Immature natural killer cell (primary cell): ENCODE measurements at places on chromosomes 5 and 9. TPM values are rescaled to one million over a fixed set of nuclear protein-coding genes. Genes with fewer than 3 reads are reported as not detected.

- H3K27ac ChIP-seq, result no peak overlapping the region
- H3K27me3 ChIP-seq, result no peaks in the 10 kb centered on the region
- no peak for DNase-seq
Measured at GRCh38 chr9:35193762-35194161, 32.0 kb downstream of the UNC13B start.

Gene CDO1
- not detected for polyA plus RNA-seq

DNA sequence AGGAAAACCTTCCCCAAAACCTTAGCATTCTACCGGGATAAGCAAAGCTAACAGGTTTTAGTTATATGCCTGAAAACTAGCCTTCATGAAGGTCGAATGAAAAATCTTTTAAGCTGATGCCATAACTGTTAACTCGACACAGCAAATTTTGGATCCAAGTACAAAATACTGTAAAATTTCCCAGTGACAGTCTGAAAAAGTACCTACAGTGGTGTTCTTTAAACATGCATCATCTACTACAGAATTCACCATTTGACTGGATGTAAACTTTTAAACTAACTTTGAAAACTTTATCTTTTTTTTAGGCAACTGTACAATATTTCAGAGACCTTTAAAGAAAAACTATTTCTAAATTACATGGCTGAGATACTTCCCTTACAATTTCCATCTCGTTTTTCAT lies 791 bp downstream of the RAPGEF6 start:
- H3K4me1 ChIP-seq, result peaks cover 31% of the 10 kb centered on the region
- peak overlapping the region; percentile 98 for H3K27ac ChIP-seq
- peak overlapping the region; percentile 93 for H3K4me3 ChIP-seq
- no peaks in the 10 kb centered on the region for H3K36me3 ChIP-seq

GRCh38 chr9:127098916-127099553 lies 23.4 kb downstream of the ANGPTL2 start:
- no peaks in the 10 kb centered on the region for H3K4me1 ChIP-seq
- H3K27ac ChIP-seq, result no peak overlapping the region
- H3K27me3 ChIP-seq, result no peaks in the 10 kb centered on the region
- H3K4me3 ChIP-seq, result no peak overlapping the region
- peaks cover 6% of the 10 kb centered on the region for H3K36me3 ChIP-seq

Gene SPARC
- polyA plus RNA-seq, result 5.1 TPM

DNA sequence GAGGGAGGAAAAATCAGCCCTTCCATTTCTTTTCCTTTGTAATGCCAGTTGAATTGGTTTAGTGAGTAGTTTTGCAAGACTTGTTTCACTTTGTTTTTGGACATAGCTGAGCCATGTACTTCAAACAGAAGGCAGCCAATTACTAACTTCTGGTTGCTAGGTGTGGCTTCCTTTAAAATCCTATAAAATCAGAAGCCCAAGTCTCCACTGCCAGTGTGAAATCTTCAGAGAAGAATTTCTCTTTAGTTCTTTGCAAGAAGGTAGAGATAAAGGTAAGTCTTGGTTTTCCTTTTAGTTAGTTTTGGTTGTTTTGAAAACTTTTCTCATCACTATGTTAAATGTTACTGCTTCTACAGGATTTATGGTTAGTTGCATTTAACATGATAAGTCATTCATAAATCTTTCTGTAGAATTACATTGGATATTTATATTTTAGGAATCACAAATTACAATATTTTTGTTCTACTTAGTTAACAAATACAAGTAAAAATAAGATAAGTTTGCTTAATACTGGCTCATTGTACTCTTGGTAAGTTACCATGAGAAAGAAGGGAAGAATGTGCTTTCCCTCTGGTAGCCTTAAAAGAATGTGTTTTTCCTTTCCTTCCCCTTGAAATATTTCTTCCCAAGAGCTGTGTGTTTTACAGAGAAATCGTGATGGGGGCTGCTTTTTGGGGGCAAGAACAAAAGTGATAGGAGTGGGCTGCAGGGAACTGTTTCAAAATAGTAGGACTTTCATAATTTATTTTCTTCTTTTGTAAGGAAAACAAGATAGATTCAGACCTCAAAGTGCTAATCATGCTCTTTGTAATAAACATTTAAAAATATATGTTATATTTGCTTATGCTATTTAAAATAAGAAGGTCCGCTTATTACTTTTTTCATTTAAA lies at the start of gene ANXA1:
Gene ANXA1, plus strand, starts transcription at position 213 of the 890 bp plus-strand sequence. CDS start 6,671 bp downstream, outside the sequence.
- peak within 1 kb of the TSS; percentile 94 for H3K4me3 ChIP-seq
- peaks cover 70% of the 10 kb centered on the region for H3K4me1 ChIP-seq
- H3K36me3 ChIP-seq, result peaks cover 4% of the 10 kb centered on the region
- peak; percentile 43 for DNase-seq
- peaks cover 1% of the 10 kb centered on the region for H3K27me3 ChIP-seq
- H3K27ac ChIP-seq, result peak within 1 kb of the TSS; percentile 99

- H3K27ac ChIP-seq, result no peak overlapping the region
- H3K27me3 ChIP-seq, result no peaks in the 10 kb centered on the region
- no peaks in the 10 kb centered on the region for H3K4me1 ChIP-seq
- no peak overlapping the region for H3K4me3 ChIP-seq
- DNase-seq, result no peak
Measured at GRCh38 chr5:55290991-55291390, 16.5 kb downstream of the DHX29 start.

DNA sequence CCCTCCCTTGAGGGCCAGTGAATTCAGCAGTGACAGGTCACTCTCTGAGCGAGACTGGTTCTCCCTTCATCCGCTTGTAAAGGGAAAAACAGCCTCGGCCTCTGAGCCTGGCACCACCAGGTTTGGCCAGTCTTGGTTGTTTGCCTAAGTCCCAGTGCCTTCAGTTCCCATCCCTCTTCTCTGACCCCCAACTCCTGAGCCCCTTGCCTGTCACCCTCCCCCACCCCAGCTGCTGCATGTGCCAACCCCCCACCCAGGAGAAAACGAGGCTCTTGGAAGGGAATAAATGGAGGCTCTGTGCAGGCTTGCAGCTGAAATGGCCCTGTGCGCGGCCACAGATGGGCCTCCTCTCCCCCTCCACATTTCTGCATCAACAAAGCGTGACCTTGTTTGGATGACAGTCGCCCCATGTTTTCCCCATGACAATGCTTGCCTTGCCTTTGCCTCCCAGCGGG lies 3.1 kb downstream of the URM1 start:
- H3K27ac ChIP-seq, result no peak overlapping the region
- H3K27me3 ChIP-seq, result peaks cover 4% of the 10 kb centered on the region
- no peak for DNase-seq
- no peaks in the 10 kb centered on the region for H3K36me3 ChIP-seq
- H3K4me3 ChIP-seq, result no peak overlapping the region

Gene PCDHB8
- polyA plus RNA-seq, result not detected

Gene IFNA21
- polyA plus RNA-seq, result not detected

- H3K27ac ChIP-seq, result no peak overlapping the region
- no peaks in the 10 kb centered on the region for H3K36me3 ChIP-seq
- no peaks in the 10 kb centered on the region for H3K27me3 ChIP-seq
- no peak overlapping the region for H3K4me3 ChIP-seq
Measured at GRCh38 chr9:132858751-132859150, 19.3 kb downstream of the AK8 start.

- no peak overlapping the region for H3K27ac ChIP-seq
- no peak for DNase-seq
- peaks cover 16% of the 10 kb centered on the region for H3K4me1 ChIP-seq
Measured at GRCh38 chr9:121107029-121107428, 32.3 kb downstream of the CNTRL start.

DNA sequence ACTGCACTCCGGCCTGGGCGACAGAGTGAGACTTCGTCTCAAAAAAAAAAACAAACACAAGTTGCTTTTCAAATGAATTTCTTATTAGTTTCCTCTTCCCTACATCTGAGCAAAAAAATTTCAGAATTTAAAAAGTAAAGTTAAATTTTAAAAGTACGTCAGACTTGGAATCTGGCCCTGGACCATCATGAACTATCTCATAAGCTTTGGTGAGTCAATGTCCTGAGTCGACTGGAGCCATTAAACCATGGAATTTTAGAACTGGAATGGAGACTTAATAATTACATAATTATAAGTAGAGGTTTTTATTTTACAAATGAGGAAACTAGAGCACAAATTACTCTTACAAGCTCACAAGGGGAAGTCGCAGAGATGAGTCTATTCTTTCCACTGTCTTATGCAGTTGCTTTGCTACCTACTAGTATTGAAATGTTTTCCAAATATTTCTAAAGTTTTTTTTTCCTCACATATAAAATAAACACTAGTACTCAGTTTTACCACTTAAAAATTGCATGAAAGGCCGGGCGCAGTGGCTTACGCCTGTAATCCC lies 98.0 kb upstream of the ZNF608 start:
- no peak for DNase-seq
- H3K4me3 ChIP-seq, result no peak overlapping the region
- peaks cover 3% of the 10 kb centered on the region for H3K27me3 ChIP-seq
- peaks cover 15% of the 10 kb centered on the region for H3K4me1 ChIP-seq

- peaks cover 7% of the 10 kb centered on the region for H3K27me3 ChIP-seq
- H3K4me1 ChIP-seq, result peaks cover 34% of the 10 kb centered on the region
- no peak for DNase-seq
- peak overlapping the region; percentile 90 for H3K4me3 ChIP-seq
Measured at GRCh38 chr5:95619514-95620029, 315 bp upstream of the GPR150 start.

Gene SLC45A2
- polyA plus RNA-seq, result not detected

Gene EGR1
- 0.99 TPM for polyA plus RNA-seq

DNA sequence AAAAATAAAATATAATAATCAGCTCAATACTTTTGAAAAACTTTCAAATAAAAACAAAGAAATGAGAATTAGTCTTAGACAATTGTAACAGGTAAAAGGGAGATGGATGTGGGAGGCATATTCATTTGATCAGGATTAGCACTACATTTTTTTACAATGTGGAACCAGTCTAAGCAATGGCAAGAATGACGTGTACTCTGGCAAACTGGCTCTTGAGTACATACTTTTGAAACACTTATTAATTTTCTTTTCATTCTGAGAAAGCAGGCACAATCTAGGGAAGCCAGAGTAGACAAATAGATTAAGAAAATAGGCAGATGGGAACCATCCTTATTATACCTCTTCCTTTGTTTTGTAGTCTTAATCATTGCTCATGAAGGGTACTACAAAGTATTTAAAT lies 79.7 kb downstream of the MEF2C start:
- H3K4me3 ChIP-seq, result no peak overlapping the region
- H3K4me1 ChIP-seq, result no peaks in the 10 kb centered on the region
- H3K36me3 ChIP-seq, result peaks cover 28% of the 10 kb centered on the region
- no peak for DNase-seq
- peaks cover 2% of the 10 kb centered on the region for H3K27me3 ChIP-seq

Gene FOXB2
- polyA plus RNA-seq, result not detected
